MCF 10A (cell line): ENCODE measurements at places on chromosomes 4 and X.
A peak's percentile ranks its signal among the peaks of the same experiment; 100 is the strongest.

GRCh38 chr4:148632476-148632875, 190.3 kb upstream of the NR3C2 start:
- no peak for DNase-seq

DNA sequence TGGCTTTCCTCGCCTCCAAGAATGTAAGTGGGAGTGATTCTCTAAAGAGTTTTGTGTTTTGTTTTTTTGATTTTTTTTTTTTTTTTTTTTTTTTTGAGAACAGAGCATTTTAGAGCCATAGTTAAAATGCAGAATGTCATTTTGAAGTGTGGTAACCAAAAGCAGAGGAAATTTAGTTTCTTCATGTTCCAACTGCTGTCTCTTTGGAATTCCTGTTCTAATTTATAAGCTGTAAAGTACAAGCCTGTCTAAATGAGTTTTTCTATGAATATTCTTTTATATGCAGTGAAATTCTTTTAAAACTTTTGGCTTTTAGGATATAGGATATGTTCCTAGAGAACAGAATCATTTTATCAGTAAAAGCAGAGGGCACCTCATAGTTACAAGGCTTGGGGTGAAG, 74.2 kb downstream of the KIT start:
- no peak for DNase-seq

GRCh38 chrX:71301195-71301924, at the start of gene ITGB1BP2:
TSS of gene ITGB1BP2 (plus strand) at chrX:71301750. CDS start at chrX:71301807, 57 bp downstream.
- DNase-seq: no peak

DNA sequence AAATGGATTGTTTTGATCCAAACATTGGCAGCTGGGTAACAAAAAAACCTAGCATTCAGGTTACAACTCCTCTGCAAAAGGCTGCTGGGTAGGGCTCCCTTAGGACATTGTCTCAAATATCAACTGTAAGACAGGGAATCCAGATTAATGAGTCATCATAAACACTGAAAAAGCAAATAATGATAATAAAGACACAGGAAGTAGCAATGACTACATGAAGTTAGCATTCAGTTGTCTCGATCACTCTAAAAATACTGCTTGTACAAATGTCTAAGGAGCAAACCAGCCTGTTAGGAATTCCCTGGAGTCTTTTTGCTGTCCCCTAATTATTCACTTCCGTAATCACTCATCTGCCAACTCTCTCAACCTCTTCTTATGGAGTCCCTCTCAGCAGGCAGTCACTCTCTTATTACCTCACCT, 259.2 kb downstream of the GPC3 start:
- DNase-seq: peak; percentile 63

GRCh38 chrX:52363247-52363883, 5.5 kb upstream of the XAGE2 start:
- no peak for DNase-seq

- no peak for DNase-seq
Measured at GRCh38 chrX:155026420-155026726, 271 bp upstream of the FUNDC2 start.
